NCI-H2029 (cell line): ENCODE measurements at places on chromosomes 11 and 22.

- DNase-seq: no peak
Observed at GRCh38 chr22:47011859-47012258, 249.4 kb downstream of the TBC1D22A start.

- no peak for DNase-seq
Observed at GRCh38 chr22:38223289-38223960, 21.6 kb downstream of the MAFF start.

DNA sequence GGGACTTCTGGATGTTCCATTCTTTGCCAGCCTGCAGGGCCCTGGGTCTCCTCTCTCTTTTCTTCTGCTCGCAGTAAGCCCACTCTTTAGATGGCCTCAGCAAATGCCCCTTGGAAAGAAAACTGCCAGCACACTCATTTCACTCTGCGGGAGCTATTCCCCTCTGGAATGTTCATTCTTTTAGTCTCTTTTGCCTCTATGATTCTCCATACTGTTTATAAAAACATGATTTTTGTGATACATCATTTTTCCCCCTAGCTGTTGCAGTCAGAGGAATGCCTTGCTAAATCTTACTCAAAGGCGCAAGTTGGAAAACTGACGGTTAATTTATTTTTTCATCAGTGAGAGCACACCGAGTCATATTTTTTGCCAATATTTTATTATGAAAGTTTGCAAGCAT, 184.9 kb downstream of the SNX19 start:
- DNase-seq: no peak

DNA sequence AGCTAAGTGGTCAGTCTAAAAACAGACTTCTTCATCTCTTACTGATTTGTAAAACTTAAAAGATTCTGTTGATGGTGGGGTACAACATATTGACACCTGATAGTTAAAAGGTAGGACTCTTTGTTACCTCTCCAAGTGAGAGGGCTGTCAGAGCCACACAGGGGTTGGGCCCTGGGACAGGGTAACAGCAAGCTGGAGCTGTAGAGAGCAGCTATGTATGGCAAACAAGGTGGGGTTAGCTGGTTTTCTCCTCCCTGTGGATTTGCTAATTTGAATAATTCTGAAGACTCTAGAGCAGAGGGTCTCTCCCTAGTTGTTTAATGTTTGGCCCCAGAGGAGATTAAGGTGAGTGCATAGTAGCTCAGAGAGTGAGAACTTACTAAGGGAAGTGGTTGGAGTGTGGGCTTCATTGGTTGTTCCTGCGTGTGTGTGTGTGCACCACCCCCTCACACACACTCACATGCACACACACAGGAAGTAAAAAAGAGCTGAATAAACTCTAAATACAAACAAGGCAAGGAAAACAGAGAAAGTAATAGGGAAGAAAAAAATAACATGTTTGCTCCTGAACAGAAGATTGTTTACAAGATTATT, 9.2 kb upstream of the GAS2 start:
- DNase-seq: no peak

- DNase-seq: peak; percentile 35
Observed at GRCh38 chr11:85810871-85811611, at the start of gene SYTL2. TSS of gene SYTL2 (minus strand) at chr11:85811141. CDS start at chr11:85757725, 53,416 bp downstream.

- no peak for DNase-seq
Observed at GRCh38 chr11:4887591-4887990, 5.9 kb downstream of the OR51T1 start.

- no peak for DNase-seq
Observed at GRCh38 chr11:69321877-69322361, 28.0 kb downstream of the MYEOV start.

DNA sequence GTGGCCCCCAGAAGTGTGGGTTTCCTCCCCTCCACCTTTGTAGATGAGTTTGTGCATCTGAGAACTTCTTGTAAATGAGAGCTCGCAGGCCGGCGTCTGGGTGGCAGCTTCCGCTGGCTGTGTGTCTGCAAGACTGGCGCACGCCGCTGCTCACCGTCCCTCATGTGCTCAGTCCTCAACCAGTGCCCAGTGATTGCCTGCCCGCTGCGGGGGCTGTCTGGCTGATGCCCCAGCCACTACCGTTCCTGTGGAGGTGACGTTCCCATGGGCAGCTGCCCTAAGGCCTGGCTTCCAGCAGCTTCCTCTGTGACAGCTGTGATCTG, 8.8 kb downstream of the TBX1 start:
- DNase-seq: no peak

DNA sequence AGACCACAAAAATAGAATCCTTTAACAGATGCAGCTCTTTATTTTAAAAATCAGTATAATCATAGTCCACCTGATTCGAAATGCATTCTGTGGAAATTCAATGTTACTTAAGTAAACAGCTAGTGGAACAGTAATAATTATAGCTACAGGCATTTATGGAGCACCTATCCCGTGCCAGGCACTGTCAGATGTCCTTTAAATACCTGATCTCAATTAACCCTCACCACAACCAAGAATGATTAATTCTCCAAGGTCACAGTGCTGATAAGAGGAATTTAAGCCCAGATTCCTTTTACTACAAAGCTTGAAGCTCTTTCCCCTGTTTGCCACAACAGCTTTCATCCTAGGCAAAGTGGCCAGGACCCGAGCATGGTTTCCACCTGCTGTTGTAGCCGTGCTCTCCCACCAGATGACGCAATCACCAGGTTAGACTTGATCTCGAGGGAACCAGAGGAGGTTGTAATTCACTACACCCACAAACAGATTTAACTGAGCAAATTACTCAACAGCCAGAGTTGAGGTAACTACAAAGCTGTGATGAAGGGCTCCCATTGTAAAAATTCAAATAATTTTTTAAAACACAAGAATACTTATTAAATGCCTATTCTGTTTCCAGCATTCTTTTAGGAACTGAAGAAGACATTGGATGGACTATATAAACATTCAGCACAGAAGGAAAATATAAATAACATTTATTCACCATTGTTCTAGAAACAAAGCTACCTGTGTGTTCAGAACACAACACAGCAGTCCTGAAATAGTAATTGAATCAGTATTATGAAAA, 10.3 kb downstream of the PRDM10 start:
- peak; percentile 64 for DNase-seq

DNA sequence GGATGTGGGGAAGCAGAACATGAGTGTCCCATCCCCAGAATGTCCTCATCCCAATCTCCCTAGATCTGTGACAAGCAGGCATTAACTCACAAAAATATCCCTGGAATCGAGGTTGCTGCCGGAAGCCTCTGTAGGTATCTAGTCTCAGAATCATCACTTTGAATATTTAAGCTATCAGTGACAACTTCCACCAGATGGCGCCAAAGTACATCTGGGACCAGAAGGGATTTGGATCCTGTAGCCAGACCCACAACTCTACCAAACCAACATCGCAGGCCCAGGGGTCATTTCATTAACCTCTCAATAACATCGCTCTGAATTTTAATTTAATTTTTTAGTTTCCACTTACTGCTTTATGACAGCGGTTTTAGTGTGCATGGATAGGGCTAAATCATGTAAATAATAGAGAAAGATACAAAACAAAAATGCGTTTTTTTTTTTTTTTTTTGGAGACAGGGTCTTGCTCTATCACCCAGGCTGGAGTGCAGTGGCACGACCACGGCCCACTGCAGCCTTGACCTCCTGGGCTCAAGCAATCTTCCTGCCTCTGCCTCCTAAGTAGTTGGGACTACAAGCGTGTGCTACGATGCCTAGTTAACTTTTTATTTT, 1.1 kb upstream of the EXT2 start:
- DNase-seq: peak; percentile 83

GRCh38 chr11:116782728-116783127, 5.1 kb downstream of the ZPR1 start:
- DNase-seq: no peak

GRCh38 chr11:115257270-115257669, 246.9 kb downstream of the CADM1 start:
- DNase-seq: no peak

GRCh38 chr22:31244046-31244942, 32.2 kb downstream of the LIMK2 start:
- no peak for DNase-seq

DNA sequence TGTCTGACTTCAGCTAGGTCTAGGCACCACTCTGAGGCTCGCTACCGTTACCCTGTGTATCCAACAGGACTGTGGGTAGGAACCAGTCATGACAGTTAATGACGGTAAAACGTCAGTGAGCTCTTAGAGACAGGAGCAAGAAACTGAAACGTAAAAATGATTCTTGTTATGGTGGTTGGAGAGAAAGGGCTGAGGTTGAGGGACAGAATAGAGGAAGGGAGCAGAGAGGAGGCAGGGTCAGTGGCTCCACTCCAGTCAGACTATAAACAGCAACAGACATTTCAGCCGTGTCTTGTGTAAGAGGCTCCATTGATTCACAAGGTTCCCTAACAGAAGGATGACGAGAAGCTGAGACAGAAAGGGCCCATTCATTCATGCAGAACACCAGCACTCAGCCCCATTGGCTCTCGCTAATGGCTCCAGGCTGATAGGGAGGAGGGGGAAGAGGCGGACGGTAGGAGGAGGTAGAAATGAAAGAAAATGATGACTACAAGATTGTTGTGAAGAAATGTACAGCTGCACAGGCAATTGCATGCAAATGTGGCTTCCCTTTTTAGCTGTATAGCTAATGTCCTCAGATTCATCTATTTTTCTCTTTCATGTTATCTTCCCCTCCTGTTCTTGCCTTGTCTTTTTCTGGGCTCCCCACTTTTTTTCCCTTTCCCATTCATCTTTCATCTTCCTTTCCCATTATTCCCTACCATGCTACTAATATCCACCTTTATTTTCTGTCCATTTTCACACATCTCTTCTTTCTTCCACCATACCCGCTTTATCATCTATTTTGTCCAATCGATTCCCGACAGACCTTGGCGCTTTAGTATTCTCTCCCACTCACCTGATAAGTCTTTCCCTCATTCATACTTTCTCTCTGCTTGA, 34.3 kb downstream of the ETS1 start:
- DNase-seq: no peak

DNA sequence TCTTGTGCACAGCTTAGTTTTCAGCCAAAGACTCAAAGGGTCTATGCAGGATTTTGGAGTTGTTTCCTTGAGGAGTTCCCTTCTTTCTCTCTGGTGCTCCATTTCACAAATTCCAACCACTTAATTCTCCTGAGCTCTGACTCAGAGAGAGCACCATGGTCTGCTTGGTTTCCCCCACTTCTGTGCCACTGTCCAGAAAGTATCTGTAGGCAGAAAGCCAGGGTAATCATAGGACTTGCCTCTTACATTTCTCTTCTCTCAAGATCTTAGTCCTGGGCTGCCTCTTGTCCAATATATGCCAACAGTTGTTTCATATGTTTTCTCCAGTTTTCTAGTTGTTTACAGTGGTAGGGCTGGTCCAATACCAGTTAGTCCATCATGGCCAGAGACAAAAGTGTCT, 6.4 kb upstream of the MRGPRD start:
- DNase-seq: no peak

- DNase-seq: no peak
Observed at GRCh38 chr22:45945621-45946106, 31.3 kb downstream of the WNT7B start.

- DNase-seq: no peak
Observed at GRCh38 chr11:83265331-83265730, 20.8 kb downstream of the CCDC90B start.

GRCh38 chr22:47027766-47028165, 265.3 kb downstream of the TBC1D22A start:
- DNase-seq: no peak

DNA sequence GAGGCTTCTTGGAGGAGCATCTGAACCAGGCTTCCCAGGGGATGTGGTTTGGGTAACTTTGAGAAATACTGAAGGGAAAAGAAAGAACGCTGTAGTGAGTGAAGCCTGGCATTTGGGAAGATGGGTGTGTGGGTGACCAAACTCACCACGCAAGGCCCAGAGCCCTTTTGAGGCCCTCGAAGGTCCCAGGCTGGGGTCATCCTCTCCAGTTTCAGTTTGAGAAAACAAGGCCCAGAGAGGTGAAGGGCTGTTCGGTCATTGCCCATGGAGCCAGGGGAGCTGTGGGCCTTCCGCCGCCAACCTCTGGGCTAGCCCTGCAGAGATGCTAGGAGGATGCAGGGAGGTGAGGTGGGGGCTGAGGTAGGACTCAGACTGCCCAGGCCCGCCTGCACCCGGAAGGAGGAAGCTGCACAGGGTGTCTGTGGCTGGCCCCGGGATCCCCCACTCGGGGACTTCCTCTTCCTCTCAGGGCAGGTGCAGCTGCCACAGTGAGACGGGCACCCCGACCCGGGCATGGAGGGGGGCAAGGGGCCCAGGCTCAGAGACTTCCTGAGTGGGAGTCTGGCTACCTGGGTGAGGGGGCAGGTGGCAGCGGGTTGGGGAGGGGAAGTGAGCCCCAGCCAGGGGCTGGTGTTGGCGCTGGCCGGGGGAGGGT, at the start of gene CCDC88B:
CCDC88B (plus strand) TSS at position 451 of the 655 bp plus-strand sequence; CDS start at position 514, 63 bp downstream.
- no peak for DNase-seq

DNA sequence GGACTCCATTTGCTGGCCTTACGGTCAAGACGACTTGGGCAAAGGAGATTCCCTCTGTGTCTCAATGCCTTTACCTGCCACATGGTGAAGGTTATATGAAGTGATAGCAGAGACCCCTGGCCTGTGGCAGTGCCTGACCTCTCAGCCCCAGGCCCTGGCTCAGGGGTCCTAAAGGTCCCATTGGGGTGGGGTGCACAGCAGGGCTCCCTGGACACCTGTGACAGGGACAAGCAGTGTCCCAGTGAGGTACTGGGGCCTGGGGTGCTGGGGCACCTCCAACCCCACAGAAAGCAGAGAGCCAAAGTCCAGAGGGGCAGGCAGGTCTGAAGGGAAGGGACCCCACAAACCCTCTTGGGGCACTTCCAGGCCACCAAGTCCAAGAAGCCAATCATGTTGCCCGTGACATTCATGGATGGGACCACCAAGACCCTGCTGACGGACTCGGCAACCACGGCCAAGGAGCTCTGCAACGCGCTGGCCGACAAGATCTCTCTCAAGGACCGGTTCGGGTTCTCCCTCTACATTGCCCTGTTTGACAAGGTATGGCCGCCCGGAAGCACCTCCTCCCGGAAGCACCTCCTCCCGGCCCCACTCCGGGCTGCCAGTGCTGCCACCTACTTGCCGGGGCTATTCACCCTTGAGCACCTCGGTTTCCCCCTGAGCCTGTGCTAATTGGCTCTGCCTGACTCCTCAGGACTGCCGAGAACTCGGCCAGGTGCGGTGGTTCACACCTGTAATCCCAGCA, 62.5 kb downstream of the MYO7A start:
- DNase-seq: no peak

DNA sequence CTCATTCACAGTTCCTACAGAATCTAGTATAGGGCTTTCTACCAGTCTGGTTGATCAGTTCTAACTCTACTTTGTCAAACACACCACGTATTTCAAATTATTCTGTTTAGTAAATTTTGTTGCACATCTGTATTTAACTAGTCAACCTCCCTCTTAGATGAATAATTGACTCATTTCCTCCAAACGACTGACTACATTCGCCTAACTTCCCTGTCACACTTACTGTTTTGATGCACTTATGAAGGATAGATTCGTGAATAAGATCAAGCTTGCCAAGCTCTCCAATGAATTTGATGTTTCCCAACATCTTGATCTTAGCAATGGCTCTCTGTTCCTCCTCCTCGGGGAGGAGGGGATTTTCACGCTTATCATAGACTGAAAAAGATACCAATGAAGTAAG, 5.0 kb downstream of the EIF4G2 start:
- DNase-seq: no peak

DNA sequence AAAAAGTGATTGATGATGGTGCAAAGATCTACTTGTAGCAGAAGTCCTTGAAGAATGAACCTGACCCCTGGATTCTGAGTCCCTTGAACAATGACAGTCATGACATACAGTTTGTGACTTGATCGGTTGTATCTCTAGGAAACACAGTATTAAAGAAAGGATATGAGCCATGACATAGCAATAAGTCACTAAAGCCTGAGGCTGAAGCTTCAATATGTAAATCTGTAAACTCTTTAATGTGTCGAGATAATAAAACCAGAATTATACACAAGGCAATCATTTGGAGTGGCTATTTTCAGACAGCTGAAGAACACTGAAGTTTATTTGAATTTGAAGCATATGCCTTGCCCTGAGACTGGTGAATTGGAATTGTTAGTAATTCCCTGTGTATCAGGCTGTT, 911.5 kb upstream of the RAG2 start:
- DNase-seq: no peak
